Left lobe of liver (tissue), 2 donors: ENCODE measurements at places on chromosomes 3 and 15. TPM values are rescaled to one million over a fixed set of nuclear protein-coding genes. Genes with fewer than 3 reads are reported as not detected.

DBR1 gene
- 5.6 TPM for total RNA-seq

CCDC71 gene
- 9.2 TPM for total RNA-seq

SMAD6 gene
- total RNA-seq: 16.2 TPM

GOLGA8J gene
- 0.10 TPM for total RNA-seq

FAM107A gene
- total RNA-seq: 0.88 TPM

SCAANT1 gene
- not detected for total RNA-seq

CLRN1 gene
- total RNA-seq: not detected

ALDH1A2 gene
- total RNA-seq: 29.0 TPM

HYAL1 gene
- 140 TPM for total RNA-seq

NR2E3 gene
- 0.33 TPM for total RNA-seq

TM6SF1 gene
- 0.81 TPM for total RNA-seq

CA12 gene
- total RNA-seq: 0.28 TPM

RAB6B gene
- 0.35 TPM for total RNA-seq

NRG4 gene
- total RNA-seq: 3.2 TPM

PP2D1 gene
- not detected for total RNA-seq

CAMP gene
- 0.40 TPM for total RNA-seq

HIGD2B gene
- not detected for total RNA-seq

RTP4 gene
- total RNA-seq: 1.9 TPM

CTXN2 gene
- not detected for total RNA-seq

USP50 gene
- 0.43 TPM for total RNA-seq

PGBD4 gene
- total RNA-seq: 0.93 TPM

IFRD2 gene
- 63.8 TPM for total RNA-seq
